NCI-H1417 treated with DMSO at 0.1 percent for 48 hours (cell line): ENCODE measurements at places on chromosomes 6 and 20.

DNA sequence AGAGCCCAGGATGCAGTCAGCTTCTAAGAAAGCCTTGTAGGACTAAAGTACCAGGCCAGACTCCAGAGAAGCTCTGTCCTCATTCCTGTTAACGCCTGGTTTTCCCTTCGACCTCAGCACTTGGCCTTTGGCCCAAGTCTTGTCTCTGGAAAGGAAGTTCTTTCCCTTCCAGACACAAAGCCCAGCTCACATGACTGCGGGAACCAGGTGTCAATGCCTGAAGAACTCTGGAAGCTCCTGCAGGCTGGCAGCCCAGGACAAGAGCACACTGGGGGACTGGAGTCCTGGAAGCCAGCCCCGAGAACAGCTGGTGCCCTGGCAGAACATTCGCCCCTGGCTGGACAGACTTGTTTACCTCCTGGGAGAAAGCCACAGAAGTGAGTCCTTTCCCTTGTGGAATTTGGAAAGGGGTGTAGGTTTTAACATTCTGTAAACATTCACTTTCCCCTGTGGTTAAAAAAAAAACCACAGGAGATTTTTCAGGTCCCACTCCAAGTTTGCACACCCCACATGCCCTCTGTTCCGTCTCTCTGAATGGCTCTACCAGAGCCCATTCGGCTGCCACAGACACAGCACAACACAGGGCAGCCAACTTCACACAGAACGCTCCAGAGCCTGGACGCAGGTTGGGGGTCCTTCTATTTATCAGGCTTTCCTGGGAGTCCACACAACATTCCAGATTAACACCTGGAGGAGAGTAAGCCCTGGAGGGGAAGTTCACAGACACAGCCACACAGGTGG lies 18.1 kb downstream of the ACSS1 start:
- DNase-seq = no peak

DNA sequence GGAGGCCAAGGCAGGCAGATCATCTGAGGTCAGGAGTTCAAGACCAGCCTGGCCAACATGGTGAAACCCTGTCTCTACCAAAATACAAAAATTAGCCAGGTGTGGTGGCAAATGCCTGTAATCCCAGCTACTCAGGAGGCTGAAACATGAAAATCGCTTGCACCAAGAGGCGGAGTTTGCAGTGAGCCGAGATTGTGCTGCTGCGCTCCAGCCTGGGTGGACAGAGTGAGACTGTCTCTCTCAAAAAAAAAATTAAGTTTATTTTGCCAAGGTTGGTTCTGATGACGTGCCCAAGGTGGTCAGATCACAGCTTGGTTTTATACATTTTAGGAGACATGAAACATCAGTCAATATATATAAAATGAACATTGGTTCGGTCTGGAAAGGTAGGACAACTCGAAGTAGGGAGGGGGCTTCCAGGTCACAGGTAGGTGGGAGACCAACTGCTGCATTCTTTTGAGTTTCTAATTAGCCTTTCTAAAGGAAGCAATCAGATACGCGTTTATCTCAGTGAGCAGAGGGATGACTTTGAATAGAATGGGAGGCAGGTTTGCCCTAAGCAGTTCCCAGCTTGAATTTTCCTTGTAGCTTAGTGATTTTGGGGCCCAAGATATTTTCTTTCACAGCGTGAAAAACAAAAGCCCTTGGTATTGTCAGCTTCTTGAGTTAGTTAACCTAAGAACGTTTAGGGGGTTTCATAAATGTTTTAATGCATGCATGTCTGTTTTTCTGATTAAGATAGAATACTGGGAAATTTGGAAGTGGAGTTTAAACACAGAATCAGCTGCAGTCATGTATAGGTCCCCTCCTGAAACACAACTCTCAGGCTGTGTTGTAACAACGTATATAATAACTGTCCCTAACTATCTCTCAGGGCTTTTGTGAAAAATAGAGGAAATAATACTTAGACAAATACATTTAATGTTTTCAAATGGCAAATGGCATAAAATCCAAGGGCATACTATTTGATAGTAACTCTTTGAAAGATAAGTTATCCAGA lies 16.7 kb downstream of the ACOT13 start:
- no peak for DNase-seq

GRCh38 chr20:17650301-17651128 lies 31.5 kb downstream of the RRBP1 start:
- DNase-seq = no peak

DNA sequence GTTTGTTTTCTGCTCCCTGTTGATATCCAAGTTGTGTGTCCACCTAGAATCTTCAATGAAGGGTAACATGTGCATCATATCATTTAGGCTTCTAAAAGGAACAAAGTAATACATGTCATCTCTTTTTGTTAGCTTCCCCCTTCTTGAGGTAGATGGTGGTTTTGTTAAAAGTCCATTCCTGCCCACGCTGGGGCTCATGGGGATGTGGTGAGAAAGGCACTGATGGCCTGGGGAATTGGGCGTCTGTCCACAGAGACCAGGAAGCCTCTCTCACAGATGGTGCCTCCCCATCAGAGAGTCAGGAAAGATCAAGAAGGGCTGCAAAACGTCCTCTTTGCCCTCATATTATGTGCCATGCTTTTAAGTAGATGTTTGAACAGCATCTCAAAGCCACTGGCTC lies 32.5 kb downstream of the GNAS start:
- no peak for DNase-seq
